ENCODE measurements at places on chromosomes 7 and 10. TPM values are rescaled to one million over a fixed set of nuclear protein-coding genes. Genes with fewer than 3 reads are reported as not detected.

CLDN15 gene
- total RNA-seq = 6.4 TPM

DNA sequence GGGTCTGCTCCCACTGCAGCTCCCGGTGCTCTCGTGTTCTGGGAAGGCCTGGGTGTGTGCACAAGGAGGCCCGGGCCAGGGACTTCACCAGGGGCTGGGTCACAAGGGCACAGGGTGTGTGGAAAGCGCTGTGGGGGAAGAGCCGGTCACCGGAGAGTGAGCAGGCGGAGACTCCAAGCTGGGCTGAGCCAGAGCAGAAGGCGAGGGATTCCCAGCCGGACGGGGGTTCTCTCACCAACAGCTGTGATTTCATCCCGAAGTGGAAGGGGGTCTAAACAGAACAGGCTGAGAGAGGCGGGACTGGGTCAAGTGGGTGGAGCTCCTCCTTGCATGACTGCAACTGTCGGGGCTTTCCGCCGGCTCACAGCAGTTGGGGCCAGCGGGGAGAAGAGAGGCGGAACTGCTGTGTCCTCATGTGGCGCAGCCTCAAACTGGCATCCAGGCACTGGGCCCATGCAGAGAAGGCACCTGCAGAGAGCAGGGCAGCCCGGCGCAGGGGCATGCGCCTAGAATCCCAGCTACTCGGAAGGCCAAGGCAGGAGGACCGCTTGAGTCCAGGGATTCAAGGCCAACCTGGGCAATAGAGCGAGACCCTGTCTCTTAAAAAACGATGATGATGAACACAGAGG is 7.6 kb upstream of the ORAI2 start:
- no peak for DNase-seq

GRCh38 chr7:78363866-78364265 is 565.3 kb downstream of the PHTF2 start:
- DNase-seq = no peak

DNA sequence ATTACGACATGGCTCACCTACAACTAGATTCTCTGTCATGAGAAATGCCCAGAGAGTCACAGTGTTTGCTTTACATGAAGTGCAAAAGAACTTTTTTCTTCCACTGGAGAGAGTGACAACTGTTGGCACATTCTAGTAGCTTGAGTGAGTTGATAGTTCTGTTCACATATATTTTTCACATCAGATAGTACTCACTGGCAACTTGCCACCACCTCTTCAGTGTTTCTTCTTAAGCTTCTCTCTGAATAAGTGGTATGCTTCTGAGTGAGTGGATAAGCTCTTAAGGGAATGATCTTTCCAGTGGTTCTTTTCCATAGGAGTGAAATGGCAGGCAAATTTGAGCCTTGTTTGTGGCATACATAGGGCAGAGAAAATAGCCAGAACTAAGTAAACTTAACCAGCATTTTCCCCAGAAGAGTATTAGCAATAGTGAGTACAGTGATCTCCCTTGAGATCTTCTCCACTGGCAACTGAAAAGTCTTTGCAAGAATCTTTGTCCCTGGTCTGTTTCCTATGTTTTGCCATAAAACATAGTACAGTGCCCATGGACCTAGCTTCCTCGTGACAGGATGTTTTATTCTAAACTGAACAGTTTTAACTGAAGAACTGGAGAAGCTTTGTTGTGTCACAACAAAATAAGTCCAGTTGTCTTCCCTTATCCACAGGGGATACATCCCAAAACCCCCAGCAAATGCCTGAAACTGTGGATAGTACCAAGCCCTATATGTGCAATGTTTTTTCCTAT is 125.4 kb upstream of the CDK13 start:
- no peak for DNase-seq

DNA sequence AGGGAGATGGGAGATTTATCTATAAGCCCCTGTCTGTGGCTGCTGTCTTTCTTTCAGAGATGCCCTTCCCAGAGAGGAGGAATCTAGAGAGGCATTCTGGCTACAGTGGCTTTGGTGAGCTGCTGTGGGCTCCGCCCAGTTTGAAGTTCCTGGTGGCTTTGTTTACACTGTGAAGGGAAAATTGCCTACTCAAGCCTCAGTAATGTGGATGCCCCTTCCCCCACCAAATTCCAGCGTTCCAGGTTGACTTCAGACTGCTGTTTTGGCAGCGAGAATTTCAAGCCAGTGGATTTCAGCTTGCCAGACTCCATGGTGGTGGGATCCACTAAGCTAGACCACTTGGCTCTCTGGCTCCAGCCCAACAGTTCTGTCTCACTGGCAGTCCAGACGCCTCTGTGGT is 951.6 kb downstream of the CCSER2 start:
- DNase-seq = no peak

- DNase-seq = no peak
Observed at GRCh38 chr7:141544831-141545230, 6.4 kb upstream of the AGK start.

- DNase-seq = no peak
Observed at GRCh38 chr7:108403597-108404217, 52.5 kb downstream of the NRCAM start.

DNA sequence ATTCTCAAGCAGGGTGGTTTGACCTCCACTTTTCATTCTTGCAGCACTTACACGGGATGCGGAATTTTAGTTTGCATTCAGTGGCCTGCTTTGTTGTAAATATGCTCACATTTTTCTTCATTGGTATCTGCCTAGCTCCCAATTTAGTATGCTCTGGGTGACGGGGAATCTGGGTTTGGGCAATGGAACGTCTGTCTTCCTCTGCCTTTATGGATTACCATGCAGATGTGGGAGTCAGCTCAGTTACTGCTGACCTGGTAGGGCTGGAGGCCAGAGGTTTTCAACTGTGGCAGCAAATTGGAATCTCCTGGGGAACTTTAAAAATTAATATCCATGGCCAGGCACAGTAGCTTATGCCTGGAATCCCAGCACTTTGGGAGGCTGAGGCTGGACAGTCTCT is 161.6 kb downstream of the CAMK1D start:
- no peak for DNase-seq

DNA sequence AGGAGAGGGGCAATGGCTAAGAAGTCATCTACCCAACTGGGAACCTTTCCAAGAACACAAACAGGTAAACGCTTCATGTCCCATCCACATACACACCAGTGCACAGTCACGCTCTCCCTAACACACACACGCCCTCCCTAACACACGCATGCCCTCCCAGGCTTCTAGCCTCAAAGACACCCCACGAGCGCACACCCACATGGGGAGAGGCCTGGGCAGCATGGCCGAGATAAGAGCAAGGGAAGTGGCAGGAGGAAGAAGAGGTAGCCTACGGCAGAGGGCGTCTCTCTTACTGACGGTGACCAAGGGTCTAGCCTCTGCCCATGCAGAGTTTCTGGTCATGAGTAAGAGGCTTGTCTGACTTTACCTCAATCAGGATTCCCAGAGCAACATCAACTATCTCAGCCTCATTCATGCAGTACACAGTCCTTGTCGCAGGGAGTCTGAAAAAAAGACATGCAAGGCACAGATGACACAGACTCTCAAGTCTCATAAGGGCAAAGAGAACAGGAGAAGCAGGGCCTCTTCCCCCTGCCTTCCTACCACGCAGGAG is 3.1 kb downstream of the CYREN start:
- no peak for DNase-seq

DNA sequence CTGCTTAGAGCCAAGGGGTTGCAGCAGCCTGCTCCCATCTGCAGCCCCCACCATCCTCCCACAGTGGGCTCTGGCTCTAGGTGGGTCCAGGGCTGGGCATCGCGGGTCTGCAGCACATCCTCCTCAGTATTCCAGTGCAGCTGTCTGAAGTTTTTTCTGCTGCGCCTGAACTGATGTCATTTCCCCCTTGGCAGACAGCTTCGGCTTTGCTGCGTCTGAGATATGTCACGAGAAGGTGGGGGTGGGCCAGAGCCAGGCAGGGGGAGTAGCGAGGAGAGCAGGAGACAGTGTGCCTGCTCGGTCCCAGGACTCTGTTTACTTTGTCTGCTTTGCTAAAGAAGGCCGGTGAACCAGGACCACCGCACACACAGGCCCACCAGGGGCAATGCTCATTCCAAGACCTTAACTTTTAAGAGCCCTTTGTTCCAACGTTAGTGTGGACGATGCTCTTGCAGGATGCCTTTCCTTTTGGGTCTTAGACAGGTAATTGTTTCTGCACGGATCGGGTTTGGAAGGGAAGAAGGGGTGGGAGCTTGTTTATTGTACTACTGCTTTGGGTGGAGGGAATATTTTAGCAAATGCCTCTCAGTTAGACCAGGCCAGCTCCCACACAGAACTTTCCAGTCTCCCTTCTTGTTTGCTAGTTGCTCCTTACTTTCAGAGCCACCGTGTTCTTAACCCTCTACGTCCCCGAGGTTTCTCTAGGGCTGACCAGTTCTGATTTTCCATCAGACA is 32.4 kb downstream of the WBP1L start:
- DNase-seq = peak; percentile 52

UCN3 gene
- total RNA-seq = not detected

- no peak for DNase-seq
Observed at GRCh38 chr10:3330663-3331062, 158.1 kb upstream of the PITRM1 start.

DNA sequence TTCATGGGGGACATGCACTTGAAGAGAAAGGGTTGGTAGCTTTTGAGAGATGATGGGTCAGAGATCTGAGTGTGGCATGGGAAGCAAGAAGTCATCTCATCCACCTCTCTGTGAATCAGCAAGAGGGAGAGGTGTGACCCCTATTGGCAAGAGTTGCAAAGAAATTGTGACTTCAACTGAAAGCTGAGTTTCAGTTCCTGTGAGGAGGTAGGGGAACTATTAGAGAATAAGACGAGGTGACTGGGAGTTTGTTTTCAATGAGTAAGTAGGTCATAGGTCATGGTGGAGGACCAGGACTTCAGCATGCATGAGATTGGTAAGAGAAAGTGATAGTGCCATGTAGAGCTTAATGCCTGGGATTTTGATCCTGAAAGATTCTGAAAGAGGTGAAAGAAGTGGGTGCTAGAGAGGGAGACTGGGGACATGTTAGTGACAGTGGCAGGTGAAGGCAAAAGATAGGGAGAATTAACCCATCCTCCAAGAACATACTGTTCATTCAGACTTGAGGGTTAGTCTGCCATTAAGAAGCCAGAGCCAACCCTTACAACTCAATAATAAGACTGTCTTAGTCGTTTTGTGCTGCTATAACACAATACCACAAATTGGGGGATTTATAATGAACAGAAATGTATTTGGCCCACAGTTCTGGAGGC is 75.5 kb upstream of the CAPZA2 start:
- DNase-seq = no peak

SHOC2 gene
- total RNA-seq = 187 TPM

GOLGA7B gene
- 11.9 TPM for total RNA-seq

DNA sequence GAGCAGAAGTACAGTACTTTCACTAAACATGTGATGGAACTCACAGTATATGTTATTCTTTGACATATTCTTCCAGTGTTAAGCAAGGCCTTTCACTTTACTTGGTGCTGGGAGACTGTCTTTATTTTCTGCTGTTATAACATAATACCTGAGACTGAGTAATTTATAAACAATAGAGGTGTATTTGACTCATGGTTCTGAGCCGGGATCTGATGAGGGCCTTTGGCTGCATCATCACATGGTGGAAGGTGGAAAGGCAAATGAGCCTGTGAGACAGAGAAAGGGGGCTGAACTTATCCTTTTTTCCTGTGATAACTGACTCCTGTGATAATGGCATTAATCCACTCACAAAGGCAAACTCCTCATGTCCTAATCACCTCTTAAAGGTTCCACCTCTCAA is 1.4 kb downstream of the SUPV3L1 start:
- no peak for DNase-seq

- DNase-seq = no peak
Observed at GRCh38 chr7:128841171-128841690, 11.0 kb downstream of the FLNC start.

DNA sequence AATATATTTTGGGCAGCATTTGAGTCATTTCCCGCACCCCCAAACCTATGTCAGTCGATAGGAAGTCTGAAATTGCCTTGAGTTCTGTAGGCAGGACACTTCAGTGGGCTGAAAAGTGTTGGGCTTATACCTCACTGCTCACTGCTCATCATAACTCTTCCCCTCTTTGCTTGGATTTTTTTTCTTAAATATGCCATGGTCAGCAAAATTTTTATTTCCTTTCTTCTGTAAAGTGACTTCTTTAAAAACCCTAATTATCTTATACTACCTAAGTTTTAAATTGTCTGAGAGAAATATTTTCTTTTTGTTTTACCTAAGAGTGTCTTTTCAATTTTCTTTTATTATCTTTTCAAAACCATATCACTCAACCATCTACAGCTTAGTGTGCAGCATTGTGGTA is 129.2 kb downstream of the KIF20B start:
- no peak for DNase-seq

GRCh38 chr10:77906951-77907421 is 19.6 kb downstream of the DLG5 start:
- no peak for DNase-seq

DNA sequence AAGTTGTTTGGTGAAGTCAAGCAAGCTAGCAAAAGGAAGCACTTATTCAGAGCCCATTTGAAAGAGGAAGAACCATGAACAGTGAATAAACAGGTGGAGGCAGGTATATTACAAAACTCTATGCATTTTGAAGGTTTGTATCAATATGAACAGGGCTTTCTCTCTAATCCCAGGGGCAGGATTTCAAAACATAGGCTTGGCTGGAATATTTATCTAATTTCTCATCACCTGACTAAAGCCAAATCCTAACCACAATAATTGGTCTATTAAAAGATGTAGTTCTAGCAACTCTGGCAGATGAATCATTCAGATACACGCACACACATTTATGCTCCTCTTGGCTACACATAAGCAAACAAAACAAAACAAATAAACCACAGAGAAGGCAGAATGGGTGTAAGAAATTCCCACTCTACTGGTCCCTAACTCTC is 554.4 kb downstream of the INHBA start:
- DNase-seq = no peak

VIPR2 gene
- total RNA-seq = 0.47 TPM

GRCh38 chr10:97024168-97025073 is 161.3 kb downstream of the SLIT1 start:
- no peak for DNase-seq

- DNase-seq = peak; percentile 4
Observed at GRCh38 chr10:122754491-122755235, 55.0 kb upstream of the C10orf120 start.

DNA sequence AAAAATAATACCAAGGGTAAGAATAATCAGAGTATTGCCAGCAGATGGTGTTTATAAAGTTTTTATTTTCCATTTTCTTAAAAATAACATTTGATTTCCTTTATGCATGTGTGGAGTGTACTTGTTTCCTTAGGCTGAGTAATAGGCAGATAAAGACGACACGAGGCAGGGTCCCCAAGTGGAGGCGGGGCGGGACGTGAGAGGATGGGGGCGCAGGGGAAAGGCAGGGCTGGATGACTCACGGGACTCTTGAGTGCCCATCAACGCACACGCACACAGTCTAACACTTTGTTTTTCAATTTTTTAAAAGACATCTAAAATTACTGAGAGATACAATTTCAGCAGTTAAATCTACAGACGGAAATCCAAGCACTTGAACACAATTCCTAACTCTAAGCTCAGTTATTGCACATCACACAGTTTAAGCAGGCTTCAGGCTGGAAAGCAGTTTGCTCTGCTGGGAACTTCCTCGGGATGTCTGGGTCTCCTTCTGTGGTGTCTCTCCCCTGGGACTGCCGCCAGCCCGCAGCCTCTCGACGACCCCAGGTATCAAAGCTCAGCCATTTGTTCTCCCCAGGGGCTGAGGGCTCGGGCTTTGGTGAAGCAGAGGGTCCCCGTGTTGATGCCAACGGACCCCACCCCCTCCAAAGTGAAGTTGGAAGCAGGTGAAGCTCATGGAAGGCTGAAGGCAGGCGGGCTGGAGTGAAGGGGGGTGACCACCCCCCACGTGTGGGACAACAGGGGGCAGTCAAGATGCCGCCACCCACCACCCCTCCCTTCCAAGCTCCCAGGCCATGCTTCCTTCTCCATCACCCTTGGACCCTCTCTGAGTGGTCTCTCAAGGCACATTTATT is 29.1 kb downstream of the SPOCK2 start:
- no peak for DNase-seq

GRCh38 chr7:47253650-47254080 is 328.2 kb downstream of the TNS3 start:
- peak; percentile 5 for DNase-seq

Measured in occipital lobe (tissue), 3 donors.